ENCODE measurements at places on chromosomes 16 and 17.

DNA sequence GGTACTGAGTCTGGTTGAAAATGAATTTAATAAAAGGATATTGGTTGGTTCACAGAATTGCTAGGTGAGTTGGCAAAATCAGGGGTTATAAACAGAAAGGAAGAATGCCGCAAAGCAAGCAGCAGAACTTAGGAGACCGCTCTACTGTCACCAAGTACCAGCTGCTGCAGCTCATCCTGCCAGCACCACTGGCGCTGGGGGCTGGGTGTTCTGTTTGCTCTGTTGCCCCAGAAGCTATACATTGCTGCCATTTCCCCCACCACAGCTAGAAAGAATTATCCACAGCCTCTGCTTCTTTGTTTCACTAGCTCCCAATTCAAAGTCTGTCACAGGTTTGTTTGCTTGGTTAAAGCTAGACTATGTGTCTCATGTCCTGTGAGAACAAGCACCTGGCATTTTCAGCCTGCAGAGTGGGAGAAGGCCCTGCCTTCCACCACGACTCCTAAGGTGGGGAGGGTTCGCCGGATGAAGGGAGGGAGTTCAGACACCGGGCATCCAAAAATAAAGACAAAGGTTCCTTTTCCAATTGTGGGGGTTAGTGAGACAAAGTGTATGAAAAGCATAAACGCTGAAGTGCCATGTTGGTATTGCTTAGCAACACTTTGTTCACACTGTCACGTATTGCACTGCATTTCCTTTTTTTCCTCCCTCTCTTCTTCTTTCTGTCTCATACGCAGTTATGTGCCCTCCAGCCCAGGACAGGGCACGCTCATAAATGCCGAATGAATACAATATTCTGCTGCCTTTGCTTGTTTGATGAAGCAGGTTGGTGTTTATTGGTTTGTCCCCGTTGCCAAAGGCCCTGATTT is 9.6 kb upstream of the CPD start:
- no peak for DNase-seq

- DNase-seq, result no peak
These were observed 29.7 kb upstream of the MRPS23 start for GRCh38 chr17:57879437-57880085.

DNA sequence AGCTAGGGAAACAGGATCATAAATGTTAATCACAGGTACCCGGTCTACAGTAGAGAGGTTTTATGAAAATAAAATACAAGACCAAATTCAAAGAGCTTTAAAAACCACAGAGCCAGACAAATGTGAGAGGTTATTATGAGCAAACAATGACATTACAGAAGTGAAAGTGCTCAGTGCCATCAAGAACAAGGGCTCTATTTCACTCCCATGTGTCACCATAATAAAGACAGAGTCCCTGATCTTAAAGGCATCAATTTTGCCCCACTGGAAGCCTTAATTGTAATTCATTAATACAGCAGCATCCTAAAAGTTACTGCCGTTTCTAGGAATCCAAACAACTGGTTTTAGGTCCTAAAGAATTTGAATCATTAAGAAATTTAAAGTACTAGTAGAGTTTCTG is 43.7 kb upstream of the CDRT4 start:
- DNase-seq, result no peak

DNA sequence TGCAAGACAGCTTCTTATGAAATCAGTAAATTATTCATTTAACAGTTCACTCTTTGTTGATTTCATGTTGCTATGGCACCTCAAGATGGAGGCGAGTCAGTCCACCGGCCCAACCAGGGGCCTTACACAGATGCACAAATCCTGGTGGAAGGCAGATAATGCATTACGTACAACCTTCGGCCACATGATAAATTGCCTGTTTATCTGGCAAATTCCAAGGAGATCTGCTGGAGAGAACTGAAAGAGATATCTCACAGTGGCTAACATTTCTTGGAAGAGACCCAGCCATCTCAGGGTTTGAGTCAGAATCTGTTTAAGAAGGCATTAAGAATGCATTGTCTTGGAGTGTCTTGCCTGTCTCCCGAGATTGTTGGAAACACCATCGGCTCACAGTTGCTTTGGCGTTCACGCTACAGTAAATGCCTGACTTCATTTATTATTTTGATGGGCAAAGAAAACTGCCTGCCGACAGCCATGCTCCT is 225.6 kb downstream of the MSI2 start:
- DNase-seq, result no peak

- no peak for DNase-seq
These were observed 155.2 kb downstream of the SHISA9 start for GRCh38 chr16:13056607-13057006.

Measured in stimulated activated CD4-positive, alpha-beta T cell treated with anti-CD3 and anti-CD28 coated beads, TNF-alpha, amount 100 ng/mL, for 1 hour (primary cell).